ENCODE measurements at places on chromosomes 5 and 9.

DNA sequence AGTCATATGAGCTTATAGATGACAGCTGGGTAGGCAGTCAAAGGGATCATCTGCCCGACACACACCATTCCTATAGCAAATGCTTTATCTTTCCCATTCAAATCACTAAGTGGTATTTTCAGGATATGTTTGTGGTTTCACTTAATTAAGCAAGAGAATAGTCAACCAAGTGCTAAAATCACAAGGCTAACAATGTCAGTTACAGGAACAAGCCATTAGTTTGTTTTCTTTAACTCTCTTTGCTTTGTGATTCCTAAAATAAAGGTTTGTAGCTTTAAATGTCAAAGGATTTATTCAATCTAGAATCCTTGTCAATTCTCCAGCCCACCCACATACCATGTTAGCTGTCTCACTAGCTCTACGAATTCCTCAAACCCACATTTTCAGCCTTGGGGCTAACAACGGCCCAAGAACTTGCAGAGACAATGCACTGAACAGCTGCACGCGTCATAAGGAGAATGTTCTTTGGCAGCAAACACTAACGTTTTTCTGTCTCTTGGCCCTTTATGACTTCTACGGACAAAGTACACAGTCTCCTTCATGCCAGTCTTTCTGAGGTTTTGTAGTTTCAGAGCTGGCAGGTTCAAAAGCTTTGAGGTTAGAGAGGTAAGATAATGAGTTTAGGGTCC lies 56.6 kb downstream of the ELAVL2 start:
- no peak for DNase-seq

DNA sequence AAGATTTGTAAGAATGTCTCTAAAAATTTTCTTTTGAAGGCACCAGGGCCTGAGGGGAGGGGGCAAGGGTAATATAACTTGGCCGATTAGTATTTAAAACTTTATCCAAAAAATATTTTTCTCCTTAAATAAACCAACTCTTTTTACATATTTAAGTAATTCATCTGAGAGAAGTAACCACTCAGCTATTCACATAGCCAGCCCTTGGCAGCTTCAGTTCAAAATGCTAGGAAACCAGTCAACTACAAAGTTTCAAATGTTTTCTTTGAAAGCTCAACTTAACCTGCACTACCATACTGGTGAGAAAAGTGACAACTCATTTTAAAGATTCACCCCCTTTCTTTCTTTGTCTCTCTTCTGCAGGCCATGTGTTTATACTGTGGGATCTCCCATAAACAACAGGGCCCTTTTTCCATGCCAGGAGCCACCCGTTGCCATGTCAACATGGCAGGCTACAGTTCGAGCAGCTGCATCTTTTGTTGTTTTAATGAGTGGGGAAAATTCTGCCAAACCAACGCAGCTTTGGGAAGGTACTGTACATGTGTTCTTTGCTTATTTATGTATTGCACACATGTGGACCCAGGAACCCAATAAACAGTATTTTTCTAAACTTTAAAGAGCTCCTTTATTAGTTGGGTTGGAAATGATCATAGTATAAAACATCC lies 46.3 kb downstream of the AOPEP start:
- DNase-seq: no peak

DNA sequence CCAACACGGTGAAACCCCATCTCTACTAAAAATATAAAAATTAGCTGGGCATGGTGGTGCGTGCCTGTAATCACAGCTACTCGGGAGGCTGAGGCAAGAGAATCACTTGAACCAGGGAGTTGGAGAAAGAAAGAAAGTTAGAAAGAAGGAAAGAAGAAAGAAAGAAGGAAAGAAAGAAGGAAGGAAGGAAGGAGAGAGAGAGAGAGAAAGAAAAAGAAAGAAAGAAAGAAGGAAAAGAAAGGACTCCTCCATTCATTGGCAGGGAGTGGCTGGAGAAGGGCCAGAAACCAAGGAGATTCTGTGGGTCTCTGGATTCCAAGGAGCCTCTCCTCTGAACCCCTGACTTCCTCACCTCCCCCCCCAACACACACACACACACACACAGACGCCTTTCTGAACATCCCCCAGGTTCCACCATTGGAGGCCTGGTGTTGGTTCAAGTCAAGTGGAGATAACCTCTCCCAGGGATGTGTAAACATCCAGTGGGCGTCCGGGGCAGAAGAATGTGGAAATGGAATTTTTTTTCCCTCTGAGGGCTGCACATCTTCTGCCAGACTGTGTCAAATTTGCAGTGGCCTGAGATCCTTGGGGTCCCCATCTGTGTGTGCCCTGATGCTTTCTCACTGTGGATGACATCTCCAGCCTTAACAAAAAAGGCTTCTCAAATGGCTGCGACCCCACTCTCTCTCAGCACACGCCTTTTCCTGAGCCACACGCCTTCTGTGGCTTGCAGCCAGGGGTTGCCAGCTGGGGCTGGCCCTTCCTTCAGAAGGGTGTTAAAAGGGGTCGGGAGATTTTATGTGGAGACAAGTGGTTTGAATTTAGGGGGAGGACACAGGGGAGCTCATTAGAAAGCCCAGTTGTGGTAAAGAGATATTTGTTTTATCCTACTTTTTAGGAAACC lies 109.3 kb upstream of the HAND1 start:
- no peak for DNase-seq

DNA sequence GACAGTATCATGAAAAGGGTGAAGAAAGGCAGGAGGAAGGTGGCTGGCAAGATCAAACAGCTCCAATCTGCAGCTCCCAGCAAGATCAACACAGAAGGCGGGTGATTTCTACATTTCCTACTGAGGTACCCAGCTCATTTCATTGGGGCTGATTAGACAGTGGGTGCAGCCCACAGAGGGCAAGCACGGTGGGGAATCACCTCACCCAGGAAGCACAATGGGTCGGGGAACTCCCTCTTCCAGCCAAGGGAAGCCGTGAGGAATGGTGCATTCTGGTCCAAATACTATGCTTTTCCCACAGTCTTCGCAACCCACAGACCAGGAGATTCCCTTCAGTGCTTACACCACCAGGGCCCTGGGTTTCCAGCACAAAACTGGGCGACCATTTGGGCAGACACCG lies 66.8 kb downstream of the CAMSAP1 start:
- no peak for DNase-seq

DNA sequence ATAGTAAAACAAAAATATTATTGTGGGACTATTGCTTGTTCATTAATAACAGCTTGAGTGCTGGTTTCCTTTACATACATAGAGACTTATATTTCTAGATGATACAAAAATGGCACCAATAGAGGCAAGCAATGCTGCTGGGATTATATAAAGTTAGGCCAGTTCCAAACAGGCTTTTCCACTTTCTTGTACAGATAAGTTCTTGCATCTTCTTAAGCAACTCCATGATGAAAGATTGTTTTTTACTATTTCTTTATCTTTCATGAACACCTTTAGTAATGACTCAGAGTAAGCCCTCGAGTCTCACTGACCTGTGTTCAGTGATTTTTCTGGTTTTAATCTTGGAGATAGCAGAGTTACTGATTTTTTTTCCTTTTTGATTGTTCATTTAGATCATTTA lies 324.4 kb downstream of the PRR16 start:
- DNase-seq: no peak

DNA sequence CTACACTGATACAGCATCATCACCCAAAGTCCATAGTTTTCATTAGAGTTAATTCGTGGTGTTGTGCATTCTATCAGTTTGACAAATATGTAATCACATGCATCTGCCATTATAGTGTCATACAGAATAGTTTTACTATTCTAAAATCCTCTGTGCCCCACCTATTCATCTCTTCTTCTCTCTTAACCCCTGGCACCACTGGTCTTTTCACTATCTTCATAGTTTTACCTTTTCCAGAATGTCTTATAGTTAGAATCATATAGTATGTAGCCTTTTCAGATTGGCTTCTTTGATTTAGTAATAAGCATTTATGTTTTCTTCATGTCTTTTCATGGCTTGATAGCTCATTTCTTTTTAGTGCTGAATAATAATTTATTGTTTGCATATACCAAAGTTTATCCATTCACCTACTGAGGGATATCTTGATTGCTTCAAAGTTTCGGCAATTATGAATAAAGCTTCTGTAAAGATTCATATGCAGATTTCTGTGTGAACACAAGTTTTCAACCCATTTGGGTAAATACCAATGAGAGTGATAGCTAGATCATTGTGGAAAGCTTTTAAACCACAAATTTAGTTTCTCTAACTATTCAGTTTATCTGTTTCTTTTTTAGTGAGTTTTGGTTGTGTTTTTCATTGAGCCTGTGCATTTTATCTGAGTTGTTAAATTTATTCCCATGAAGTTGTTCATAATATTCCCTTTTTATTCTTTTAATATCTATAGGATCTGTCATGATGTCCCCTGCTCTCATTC lies 84.9 kb downstream of the RALGPS1 start:
- no peak for DNase-seq

- no peak for DNase-seq
These were observed 23.6 kb upstream of the SLC6A3 start for GRCh38 chr5:1468629-1469527.
